ENCODE measurements at places on chromosomes 6 and 20.

DNA sequence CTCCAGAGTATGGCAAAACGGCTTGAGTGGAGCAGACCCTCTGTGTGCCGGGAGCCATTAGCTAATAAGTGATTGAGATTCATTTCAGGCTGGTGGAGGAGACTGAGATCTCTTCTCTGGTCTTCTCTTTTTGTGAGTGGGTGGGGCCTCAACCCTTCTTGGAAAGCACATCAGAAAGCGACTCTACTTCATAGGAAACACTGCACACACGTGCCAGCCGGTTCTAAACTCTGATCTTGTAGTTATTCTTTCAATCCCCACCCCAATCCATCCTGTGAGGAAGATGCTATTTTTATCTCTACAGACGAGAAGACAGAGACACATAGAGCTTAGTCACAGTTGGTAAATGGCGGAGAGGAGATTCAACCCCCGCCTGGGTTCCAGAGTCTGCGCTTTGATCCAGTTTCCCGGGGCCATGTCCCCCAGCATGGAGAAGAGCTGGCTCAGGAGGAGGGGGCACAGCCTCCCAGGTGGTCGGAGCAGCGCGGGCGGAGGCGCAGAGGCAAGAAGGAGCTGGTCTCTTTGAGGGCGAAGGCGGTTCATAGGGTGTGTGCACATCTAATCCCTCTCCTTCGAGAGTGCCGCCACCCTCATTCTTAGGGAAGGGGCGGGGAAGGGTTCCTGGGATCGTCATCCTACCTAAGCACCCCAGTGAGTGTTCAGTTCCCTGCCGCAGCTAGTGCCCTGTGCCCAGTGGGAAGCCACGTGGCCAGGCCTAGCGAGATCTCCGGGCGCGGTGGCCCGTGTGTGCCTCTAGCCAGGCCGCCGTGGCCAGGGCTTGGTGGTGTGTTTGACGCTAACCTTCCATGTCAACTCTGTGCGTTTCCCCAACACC lies 49.0 kb upstream of the TAGAP start:
- no peak for DNase-seq

DNA sequence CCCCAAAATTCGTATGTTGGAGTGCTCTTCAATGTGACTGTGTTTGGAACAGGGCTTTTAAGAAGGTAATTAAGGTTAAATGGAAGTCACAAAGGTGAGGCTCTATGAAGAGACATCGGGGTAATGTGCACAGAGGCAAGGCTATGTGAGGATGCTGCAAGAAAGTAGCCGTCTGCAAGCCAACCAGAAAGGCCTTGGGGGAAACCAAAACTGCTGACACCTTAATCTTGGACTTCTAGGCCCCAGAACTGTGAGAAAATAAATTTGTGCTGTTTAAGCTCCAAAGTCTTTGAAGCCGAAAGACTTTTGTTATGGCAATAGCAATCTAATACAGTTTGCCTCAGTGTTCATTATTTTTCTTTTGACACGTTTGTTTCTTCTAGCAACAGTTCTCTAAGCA lies 2.4 kb upstream of the IRAK1BP1 start:
- DNase-seq: no peak

GRCh38 chr20:3199206-3199605 lies 5.3 kb downstream of the DDRGK1 start:
- DNase-seq: no peak

DNA sequence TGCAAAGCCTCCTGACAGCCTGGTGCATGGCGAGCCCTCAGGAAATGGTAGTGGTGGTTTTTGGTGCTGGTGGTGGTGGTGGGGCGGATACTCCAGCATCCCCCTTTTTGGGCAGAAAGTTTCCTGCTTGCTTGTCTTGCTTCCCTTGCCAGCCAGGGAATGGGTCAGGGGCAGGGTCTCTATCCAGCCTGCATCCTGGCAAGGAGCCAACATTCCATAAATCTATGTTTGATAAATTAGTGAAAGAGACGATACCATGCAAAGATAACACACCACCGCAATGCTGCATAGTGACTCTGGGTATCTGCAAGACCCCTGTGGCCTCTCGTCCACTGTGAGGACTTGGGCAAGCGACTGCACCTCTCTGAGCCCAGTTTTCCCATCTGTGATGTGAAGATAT lies 246.2 kb downstream of the LRFN2 start:
- no peak for DNase-seq

DNA sequence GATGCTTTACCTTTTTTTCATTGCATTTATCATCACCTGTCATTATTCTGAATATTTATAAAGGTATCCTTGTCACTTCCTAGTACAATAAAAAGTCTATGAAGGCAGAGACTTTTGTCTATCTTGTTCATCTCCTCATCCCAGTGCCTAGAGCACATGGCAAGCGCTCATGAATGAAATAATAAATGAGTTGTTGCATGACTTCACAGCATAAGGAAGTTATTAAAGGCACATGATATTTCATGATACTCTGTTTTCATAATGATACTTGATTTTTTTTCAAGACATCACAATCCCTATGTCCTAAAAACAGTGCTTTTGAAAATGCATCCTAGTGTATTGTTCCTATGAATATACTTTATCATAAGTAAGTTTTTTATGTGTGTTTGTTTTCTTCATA lies 310.6 kb upstream of the RSPO3 start:
- no peak for DNase-seq

All from GM10248 (cell line).